Ovary (tissue), 10 donors: ENCODE measurements at places on chromosomes 3 and 15. TPM values are rescaled to one million over a fixed set of nuclear protein-coding genes. Genes with fewer than 3 reads are reported as not detected.

The MUC20 gene
- total RNA-seq: 11.0 TPM

DNA sequence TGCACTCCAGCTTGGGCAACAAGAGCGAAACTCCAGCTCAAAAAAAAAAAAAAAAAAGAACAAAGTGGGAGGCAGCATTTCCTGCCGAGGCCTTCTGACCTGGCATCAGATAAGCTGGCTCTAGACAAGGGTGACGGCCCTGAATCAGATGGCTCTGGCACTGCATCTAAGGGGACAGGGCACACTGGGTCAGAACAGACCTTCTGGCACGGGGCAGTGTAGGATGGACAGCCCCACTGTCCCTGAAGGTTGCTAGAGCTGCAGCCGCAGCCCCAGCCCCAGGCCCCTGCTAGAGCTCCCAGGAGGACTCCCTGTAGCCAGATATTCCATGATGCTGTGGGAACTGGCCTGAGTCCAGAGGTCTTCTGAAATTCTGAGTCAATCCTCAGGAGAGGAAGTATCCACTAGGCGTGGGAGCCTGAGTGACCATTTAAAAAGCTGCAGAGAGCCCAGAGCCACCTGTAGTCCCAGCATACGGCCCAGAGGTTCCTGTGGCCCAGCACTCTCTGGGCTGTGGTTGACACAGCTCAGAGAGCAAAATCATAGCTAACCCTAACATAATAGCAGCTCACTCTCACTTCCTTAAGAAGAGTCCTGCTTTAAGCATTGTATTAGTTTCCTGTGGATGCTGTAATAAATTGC, 69.2 kb upstream of the MFGE8 start:
- no peak overlapping the region for H3K27ac ChIP-seq
- no peaks in the 10 kb centered on the region for H3K27me3 ChIP-seq
- H3K4me3 ChIP-seq: no peak overlapping the region

GRCh38 chr3:115861166-115861733, 237.9 kb downstream of the GAP43 start:
- DNase-seq: no peak
- no peaks in the 10 kb centered on the region for H3K4me1 ChIP-seq
- no peaks in the 10 kb centered on the region for H3K27me3 ChIP-seq

The CCDC33 gene
- total RNA-seq: 2.7 TPM

The DPPA2 gene
- not detected for total RNA-seq

The SLC24A5 gene
- total RNA-seq: not detected

- H3K27ac ChIP-seq: no peak overlapping the region
- no peak overlapping the region for H3K4me3 ChIP-seq
- DNase-seq: no peak
Observed at GRCh38 chr3:101193957-101194356, 126.4 kb downstream of the IMPG2 start.

The RASL12 gene
- total RNA-seq: 11.2 TPM

GRCh38 chr3:133663569-133664313, 2.0 kb upstream of the TOPBP1 start:
- no peaks in the 10 kb centered on the region for H3K27me3 ChIP-seq
- no peak overlapping the region for H3K27ac ChIP-seq
- peaks cover 5% of the 10 kb centered on the region for H3K4me1 ChIP-seq
- no peak overlapping the region for H3K4me3 ChIP-seq
- DNase-seq: no peak

The ZNF662 gene
- 26.8 TPM for total RNA-seq

- H3K4me3 ChIP-seq: peak overlapping the region; percentile 74
- no peaks in the 10 kb centered on the region for H3K36me3 ChIP-seq
- H3K4me1 ChIP-seq: peaks cover 5% of the 10 kb centered on the region
- peak overlapping the region; percentile 99 for H3K27ac ChIP-seq
- H3K27me3 ChIP-seq: no peaks in the 10 kb centered on the region
Observed at GRCh38 chr3:174440741-174441587, 418.2 kb upstream of the NAALADL2 start.

DNA sequence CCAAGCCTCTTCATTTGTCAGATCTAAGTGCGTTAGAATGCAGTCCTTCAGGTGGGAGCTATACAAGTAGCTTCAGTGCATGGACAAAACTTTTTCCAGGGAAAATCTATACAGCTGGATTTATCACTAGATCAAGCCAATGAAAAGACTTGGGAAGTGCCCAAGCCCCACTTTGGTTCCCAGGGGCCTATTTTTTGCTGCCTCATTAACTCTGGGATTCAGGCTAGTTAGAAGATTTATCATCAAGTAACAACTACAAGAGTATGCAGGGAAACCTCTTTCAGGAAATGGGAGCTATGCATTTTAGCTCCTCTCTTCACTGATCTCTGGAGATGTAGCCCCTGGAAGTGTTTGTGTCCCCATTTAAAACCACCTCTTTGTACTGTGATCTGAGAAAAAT, 908.8 kb downstream of the SQOR start:
- no peaks in the 10 kb centered on the region for H3K4me1 ChIP-seq
- no peaks in the 10 kb centered on the region for H3K27me3 ChIP-seq
- DNase-seq: no peak

DNA sequence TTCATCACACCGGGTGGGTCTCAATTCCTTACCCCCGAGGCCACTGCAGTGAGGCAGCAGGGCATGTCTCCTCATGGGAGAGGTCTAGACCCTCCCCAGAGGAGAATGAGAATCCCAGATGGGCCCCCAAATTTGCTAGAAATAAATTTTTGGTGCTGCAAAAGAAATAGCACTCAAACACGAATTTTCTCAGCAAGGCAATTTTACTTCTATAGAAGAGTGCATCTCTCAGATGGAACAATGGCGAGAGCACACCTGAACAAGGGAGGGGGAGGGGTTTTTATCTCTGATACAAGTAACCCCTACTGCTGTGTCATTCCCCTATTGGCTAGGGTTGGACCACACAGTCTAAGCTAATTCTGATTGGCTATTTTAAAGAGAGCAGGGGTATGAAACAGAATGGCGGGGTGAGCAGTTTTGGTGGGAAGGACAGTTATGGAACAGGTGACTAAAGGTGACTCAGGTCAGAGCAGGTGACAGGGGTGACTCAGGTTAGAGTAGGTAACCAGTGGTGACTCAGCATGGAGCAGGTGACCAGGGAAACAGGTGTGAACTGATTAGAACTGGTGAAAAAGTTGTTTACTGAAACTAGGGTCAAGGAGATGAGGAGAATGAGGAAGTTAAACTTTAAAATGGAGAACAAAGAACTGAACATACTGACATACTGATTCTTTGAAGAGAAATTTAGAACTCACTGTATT, 93.0 kb upstream of the WNT7A start:
- H3K27ac ChIP-seq: no peak overlapping the region
- H3K4me3 ChIP-seq: no peak overlapping the region
- no peaks in the 10 kb centered on the region for H3K36me3 ChIP-seq

The GALNT15 gene
- 17.8 TPM for total RNA-seq

- DNase-seq: no peak
- no peak overlapping the region for H3K27ac ChIP-seq
- no peak overlapping the region for H3K4me3 ChIP-seq
- H3K4me1 ChIP-seq: no peaks in the 10 kb centered on the region
- no peaks in the 10 kb centered on the region for H3K36me3 ChIP-seq
- no peaks in the 10 kb centered on the region for H3K27me3 ChIP-seq
Observed at GRCh38 chr15:85865070-85865684, 70.5 kb upstream of the KLHL25 start.

The IMPG2 gene
- total RNA-seq: 0.12 TPM

DNA sequence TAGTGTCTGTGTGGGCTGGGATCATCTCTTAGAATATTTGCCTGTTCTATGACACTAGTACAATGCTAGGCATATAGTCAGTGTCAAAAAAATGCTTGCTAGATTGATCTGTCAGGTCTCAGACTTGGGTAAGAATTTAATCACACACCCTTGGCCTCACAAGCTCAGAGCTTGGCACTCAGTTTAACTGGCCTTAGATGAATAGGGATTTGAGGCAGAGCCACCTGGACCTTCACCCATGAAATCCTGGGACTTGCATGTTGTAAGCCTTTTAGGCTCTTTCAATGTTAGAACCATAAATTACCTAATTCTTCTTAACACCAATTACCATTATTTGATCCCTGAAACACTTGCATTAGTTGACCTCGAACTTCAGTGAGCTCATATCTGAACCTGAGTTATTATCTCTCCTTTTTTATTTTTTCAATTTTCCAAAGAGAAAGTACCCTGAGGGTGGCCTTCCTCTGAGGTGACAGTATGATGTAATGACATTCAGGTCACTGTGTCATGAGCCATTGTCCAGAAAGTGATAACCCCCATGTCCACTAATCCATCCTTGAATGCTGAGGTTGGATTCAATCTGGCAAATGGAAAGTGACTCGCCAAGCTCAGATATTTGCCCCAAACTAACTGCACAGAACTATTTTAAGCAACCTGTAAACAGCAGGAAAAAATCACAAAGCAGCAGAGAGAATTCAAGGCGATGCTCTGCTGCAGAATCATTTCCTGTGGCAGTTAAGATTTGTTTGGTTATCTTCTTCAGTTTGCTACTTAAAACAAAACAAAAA, 615.2 kb upstream of the NR2F2 start:
- H3K36me3 ChIP-seq: no peaks in the 10 kb centered on the region
- H3K4me3 ChIP-seq: no peak overlapping the region
- no peak for DNase-seq
- H3K4me1 ChIP-seq: peaks cover 2% of the 10 kb centered on the region
- no peaks in the 10 kb centered on the region for H3K27me3 ChIP-seq

- no peaks in the 10 kb centered on the region for H3K36me3 ChIP-seq
- H3K27ac ChIP-seq: no peak overlapping the region
- H3K4me1 ChIP-seq: no peaks in the 10 kb centered on the region
- H3K27me3 ChIP-seq: no peaks in the 10 kb centered on the region
Observed at GRCh38 chr3:187072102-187072501, 67.2 kb downstream of the RPL39L start.

The SEC61A1 gene
- 131 TPM for total RNA-seq

- DNase-seq: no peak
- no peaks in the 10 kb centered on the region for H3K36me3 ChIP-seq
- H3K4me1 ChIP-seq: peaks cover 18% of the 10 kb centered on the region
Observed at GRCh38 chr15:101123222-101123910, 128.5 kb downstream of the CHSY1 start.

The NECTIN3 gene
- 23.9 TPM for total RNA-seq

GRCh38 chr3:44468572-44469520, 8.6 kb downstream of the ZNF445 start:
- DNase-seq: no peak
- H3K4me3 ChIP-seq: no peak overlapping the region
- no peak overlapping the region for H3K27ac ChIP-seq
- H3K4me1 ChIP-seq: peaks cover 2% of the 10 kb centered on the region

- no peaks in the 10 kb centered on the region for H3K27me3 ChIP-seq
- H3K27ac ChIP-seq: no peak overlapping the region
- DNase-seq: no peak
- no peaks in the 10 kb centered on the region for H3K4me1 ChIP-seq
- no peaks in the 10 kb centered on the region for H3K36me3 ChIP-seq
- H3K4me3 ChIP-seq: no peak overlapping the region
Observed at GRCh38 chr3:103991461-103992115, 1375.1 kb upstream of the ALCAM start.

- peaks cover 2% of the 10 kb centered on the region for H3K4me1 ChIP-seq
- no peaks in the 10 kb centered on the region for H3K36me3 ChIP-seq
- DNase-seq: no peak
- H3K27ac ChIP-seq: no peak overlapping the region
- H3K4me3 ChIP-seq: no peak overlapping the region
- no peaks in the 10 kb centered on the region for H3K27me3 ChIP-seq
Observed at GRCh38 chr3:188337232-188337631, 183.3 kb downstream of the LPP start.

DNA sequence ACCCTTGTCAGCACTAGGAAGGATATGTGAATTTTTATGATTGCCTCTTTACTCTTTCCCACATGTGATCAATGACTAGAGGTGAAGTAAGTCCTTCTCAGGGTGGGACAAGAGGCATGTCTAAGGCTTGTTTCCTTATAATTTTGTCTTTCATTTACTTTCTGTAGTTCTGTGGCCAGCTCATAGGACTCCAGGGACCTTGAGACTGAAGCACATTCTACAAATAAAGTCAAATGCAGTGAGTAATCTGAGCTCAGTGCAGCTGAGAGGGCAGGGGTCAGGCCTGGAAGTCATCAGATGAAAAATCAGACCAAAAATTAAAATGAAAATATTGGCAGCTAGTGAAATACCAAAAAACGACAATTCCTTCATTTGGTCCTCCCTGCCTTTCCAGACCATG, 424.7 kb upstream of the THBS1 start:
- H3K27ac ChIP-seq: no peak overlapping the region
- H3K4me3 ChIP-seq: no peak overlapping the region
- DNase-seq: no peak
- H3K4me1 ChIP-seq: no peaks in the 10 kb centered on the region
- H3K27me3 ChIP-seq: no peaks in the 10 kb centered on the region

DNA sequence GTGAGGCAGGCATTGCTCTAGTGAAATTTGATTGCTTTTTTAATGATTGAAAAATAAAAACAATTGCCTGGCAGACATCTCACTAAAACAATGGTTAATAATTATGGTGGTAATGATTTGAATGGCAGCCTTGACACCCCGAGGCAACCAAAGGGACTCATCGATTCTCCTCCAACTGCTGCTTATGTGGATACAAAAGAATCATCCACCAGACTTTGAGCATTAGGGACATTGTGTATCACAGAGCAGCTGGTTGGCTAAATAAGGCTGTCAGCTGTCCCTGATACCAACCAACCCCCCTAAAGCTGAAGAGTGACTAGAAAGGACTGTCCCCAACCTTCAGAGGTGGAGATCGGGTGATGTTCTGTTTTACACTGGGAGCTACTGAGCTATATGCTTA, 1.7 kb upstream of the CD47 start:
- DNase-seq: no peak
- H3K36me3 ChIP-seq: no peaks in the 10 kb centered on the region
- peaks cover 2% of the 10 kb centered on the region for H3K4me1 ChIP-seq
- H3K27ac ChIP-seq: no peak overlapping the region
- H3K4me3 ChIP-seq: no peak overlapping the region

DNA sequence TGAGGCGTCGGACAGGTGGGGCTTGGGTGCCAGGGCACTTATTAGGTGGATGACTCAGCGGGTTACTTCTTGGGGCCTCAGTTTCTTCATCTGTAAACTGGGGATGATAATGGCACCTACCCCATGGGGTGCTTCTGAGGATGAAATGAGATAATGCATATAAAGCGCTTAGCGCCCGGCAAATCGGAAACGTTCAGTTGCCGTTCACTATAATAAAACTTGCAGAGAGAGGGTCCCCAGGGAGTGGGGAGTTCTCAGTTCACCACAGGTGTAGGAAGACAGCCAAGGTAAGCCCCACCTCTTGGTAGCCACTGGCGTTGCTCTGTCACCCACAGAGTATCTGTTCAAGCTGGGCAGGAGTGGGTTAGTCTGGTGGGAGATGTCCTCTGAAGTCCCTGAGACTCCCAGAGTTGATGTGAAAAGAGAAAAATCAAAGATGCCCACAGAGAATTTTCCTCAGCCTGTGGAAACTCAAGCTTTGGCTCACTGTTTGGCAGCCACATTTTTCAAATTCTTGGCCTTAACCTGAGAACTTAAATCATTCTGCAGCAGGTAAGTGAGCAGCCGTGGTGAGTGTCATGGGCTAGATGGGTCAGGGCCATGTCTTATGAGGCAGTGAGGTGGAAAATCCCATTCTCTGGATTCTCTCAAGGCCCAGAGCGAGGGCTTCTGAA, 221.5 kb upstream of the BHLHE40 start:
- no peaks in the 10 kb centered on the region for H3K27me3 ChIP-seq
- no peak overlapping the region for H3K27ac ChIP-seq
- H3K36me3 ChIP-seq: no peaks in the 10 kb centered on the region
- no peak overlapping the region for H3K4me3 ChIP-seq
- peaks cover 3% of the 10 kb centered on the region for H3K4me1 ChIP-seq
- DNase-seq: no peak
